ENCODE measurements at places on chromosomes 1 and 21.

DNA sequence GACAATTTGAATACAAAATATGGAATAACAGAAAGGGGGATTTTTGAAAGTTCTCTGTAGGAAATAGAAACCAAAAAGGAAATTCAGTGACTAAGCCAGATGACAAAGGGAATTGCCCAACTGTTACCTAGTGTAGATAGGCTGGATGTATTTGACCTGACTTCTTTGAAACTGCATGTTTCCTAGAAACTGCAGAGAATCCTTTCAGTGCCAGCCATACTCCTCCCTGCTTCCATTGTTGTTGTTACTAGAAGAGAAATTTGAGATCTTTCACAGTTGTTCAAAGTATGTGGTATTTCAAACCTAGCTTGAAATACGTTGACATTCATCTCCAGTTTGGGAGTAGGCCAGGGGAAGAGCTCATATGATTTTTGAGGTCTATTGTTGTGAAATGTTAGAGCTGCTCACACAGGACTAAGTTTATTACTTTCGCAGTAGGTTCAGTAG lies 1.8 kb upstream of the GBP5 start:
- DNase-seq: no peak

- DNase-seq: no peak
Measured at GRCh38 chr1:152110860-152111514, 4.3 kb downstream of the TCHH start.

- DNase-seq: no peak
Measured at GRCh38 chr1:183885142-183885735, 80.3 kb downstream of the RGL1 start.

DNA sequence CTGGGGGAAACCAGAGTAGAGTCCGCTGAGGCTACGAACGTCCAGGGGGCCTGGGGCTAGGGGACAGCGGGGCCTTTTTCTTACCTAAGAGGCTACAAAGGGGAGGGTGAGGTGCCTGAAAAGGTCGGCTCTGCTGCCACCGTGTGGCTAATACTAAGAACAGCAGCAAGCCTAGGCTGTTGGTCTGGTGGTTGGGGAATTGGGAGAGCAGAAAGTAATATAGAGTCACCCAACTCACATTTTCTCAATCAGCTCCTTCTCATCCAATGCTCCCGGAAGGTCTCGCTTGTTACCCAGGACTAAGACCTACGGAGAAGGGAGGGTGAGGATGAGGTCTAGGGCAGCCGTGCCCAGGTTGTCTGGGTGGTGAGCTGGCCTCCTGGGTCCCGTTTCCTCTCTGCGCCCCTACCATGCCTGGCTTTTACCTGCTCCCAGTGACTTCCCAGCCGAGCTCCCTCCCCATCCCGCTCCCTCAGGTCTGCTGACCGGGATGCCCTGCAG lies 9.3 kb downstream of the ARL8A start:
- no peak for DNase-seq

DNA sequence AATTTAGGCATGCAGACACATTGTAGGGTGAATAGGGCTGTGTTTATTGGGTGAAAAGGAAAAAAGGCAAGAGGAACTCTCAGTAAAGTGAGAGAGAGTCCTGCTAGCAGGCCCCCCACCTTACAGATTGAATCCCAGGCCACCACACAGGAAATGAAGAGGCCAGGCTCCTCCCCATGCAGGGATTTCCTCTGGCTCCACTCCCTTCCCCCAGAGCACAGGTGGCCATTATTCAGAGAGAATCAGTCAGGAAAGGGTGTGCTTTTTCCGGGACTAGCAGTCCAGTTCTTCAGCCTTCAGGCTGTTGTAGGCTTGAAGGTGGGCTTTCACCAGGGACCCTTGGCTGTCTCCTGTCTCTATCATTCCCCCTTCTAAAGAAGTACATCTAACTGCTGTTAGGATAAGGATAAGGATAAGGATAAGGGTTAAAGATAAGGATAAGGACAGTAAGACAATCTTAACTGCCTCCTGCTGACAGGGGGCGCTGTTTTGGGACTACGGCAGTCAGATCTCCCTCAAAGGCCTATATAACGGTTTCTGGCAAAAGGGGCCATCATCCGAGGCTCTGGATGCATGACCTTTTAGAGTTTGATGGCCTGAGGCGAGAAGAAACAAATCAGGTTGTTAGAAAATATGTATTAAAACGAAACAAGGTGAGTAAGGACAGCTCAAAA lies 26.3 kb downstream of the ZNF648 start:
- DNase-seq: no peak

GRCh38 chr1:214584805-214585766 lies 17.9 kb upstream of the CENPF start:
- no peak for DNase-seq

- DNase-seq: no peak
Measured at GRCh38 chr1:208324005-208324404, 79.8 kb upstream of the PLXNA2 start.

GRCh38 chr1:219988387-219988786 lies 57.9 kb downstream of the EPRS1 start:
- no peak for DNase-seq

DNA sequence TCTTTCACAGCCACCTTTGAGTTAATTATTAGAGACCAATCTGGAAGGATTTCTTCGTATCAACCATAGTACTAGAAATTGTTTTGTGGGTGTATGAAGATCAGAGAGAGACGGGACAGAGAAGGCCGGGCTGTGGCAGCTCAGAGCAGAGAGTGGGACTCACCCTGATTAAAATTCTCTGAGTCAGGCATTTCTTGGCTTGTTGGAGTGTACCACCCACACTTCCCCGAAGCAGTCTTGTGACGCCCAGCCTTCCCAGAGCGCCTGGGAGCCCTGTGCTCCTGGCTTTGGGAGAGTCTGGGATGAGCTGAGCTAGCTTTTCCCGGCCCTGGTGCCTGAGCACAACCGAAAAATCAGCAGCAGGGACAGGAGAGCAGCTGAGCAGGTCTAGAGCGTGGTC lies 19.4 kb downstream of the PLEKHM2 start:
- no peak for DNase-seq

GRCh38 chr1:63624911-63625310 lies 31.7 kb downstream of the PGM1 start:
- DNase-seq: no peak

GRCh38 chr1:29123053-29123886 lies 433 bp downstream of the TMEM200B start:
- DNase-seq: no peak

DNA sequence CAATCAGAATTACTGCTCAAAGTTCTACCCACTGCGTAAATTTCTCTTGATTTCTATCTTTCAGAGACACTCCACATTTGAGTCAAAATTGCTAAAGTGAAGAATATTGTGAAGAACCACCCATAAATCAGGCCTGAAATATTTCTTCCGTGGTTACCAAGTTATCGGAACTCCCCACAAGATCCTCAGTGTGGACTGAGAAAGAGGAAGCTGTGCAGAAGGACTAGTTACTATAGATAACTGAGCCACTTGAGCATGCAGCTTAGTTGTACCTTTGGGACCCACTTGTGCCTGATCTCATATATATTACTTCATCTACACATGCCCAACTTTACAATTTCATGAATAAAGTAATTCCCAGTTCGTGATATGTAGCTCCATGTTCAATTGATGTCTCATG lies 18.4 kb downstream of the RWDD3 start:
- DNase-seq: no peak

DNA sequence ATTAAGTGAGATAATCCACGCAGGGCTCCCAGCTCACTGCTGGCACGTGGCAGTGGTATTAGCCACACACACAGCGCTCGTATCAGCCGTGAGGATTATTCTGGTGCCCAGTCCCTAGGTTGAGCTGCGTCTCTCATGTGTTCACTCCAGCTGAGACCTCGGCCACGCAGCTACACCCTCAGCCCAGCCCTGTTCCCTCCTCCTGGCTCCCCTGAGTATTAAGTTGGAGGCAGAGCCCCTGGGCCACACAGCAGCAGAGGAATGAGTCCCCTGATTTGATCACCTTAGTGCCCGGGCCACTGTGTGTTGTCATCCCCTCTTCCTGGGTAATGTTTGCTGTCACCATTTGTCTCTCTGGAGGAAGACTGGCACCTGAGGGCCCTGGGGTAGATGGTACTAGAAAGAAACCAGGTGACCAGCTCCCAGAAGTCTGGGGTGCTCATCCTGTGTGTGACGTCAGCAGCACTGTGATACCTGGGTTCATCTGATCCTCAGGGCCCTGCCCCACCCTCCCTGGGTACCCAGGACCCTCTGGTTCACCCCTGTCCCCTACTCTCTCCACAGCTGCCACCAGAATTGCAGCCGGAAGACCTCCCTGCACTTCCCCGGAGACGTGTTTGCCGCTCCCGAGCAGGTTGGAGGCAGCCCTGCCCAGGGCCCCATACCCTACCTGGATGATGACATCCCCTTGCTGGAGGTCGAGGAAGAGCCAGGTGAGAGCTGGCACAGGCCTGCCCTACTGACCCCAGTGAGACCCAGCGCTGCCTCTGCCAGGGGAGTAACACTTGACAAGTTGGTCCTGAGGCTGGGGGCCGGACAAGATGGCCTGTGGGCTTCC lies 40.1 kb downstream of the DISP3 start:
- no peak for DNase-seq

DNA sequence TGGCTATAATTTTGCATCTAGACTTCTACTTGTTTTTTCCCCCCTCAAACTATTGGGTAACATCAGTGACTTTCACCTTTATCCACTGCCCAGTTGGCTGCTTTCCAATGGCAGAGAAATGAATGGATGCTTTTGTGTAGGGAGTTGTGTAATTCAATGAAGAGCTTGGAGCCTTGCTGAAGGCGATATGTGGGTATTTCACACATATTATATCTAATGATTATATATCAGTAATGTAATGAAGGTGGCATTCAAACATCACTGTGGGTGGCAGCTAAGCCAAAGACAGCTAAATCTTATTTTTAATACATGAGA lies 81.2 kb downstream of the TGFB2 start:
- DNase-seq: no peak

- DNase-seq: no peak
Measured at GRCh38 chr1:74579425-74579824, 67.0 kb upstream of the LRRC53 start.

DNA sequence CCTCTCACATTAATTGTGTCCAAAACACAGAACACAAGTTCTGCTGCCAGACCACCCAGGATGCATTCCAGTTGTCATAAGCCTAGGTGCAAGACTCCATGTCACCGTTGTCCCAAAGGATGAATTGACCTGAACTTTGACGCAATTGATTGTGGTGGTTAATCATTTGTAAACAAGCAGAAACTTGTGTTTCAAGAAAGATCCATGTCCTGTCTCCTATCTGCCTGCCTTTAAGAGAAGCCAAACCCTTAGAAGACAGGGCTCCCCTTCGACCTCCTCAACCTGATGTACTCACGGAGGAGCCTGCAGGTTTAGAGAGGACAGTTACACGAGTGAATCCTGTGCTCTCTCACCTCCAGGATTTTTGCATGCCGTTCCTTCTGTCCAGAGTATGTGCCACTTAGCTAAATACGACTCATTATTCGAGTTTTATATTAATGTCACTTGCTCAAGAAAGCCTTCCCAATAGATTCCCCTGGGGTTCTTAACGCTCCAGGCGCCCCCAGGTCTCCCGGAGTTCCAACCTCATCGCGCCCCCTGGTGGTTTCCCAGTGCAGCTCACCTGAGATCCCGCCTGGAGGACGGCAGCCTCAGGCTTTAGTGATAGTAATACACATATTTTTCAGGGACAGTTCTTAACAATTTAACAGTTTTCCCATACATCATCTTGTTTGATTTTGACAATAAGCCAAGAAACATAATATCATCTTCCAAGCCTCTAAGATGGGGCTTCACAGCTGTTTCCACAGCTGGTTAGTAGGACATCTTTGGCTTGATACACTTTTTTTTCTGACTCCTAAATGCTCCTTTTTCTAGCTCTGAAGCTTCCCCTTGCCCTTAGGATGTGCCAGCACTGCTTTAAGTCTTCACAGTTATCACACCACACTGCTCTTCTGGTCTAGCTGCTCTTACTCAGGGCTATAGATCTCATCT lies 2.4 kb upstream of the C8B start:
- DNase-seq: no peak

DNA sequence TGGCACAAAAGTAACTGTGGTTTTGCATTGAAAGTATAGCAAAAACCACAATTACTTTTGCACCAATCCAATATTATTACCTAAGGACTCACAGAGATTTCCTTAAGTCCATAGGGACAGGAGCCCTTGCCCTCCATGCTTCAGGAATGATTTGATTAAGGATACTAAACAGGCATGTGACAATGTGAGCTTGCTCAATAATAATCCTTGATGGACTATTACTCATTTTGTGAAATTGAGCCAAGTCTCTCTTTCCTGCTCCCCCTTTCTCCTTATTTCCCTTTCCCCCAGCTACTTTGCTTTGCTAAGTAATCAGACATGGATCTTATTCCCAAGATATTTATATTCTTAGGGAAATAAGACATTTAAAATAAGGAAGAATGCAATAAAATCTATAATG lies 21.6 kb upstream of the RGL1 start:
- no peak for DNase-seq

GRCh38 chr1:159953536-159954515 lies at the start of gene SLAMF9:
TSS of gene SLAMF9 (minus strand) at chr1:159954237. CDS start at chr1:159954137, 100 bp downstream.
- no peak for DNase-seq

- no peak for DNase-seq
Measured at GRCh38 chr1:181135437-181135731, 46.9 kb downstream of the IER5 start.

- DNase-seq: no peak
Measured at GRCh38 chr1:108815566-108815965, 41.3 kb downstream of the AKNAD1 start.

DNA sequence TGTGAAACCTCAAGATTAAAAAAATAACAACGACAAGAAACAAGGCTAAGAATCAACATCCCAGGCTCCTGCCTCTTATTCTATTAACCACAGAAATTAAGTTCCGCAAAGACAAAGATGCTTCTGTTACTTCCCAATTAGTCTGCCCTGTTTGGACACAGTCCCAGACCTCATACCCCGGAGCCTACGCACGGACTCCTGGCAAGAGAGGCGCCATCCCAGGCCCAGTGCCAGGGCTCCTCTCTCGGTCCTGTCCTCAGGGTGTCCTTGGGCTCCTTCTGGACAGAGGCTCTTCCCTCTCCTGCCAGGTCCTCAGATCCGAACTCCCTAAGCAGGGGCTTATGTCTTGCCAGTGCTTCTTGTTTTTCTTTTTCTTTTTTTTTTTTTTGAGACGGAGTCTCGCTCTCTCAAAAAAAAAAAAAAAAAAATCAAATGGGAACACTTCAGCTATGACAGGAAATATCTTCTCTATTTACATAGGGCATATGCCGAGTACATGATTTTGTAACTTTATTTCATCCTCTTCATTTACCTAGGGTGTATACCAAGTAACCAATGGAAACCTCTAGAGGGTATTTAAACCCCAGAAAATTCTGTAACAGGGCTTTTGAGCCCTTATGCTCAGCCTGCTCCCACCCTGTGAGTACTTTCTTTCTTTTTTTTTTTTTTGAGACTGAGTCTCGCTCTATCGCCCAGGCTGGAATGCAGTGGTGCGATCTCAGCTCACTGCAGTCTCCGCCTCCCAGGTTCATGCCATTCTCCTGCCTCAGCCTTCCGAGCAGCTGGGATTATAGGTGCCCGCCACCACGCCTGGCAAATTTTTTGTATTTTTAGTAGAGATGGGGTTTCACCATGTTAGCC lies 11.7 kb upstream of the ENO1 start:
- DNase-seq: no peak

- no peak for DNase-seq
Measured at GRCh38 chr21:39029086-39029755, 154.0 kb downstream of the PSMG1 start.

GRCh38 chr1:203657748-203658134 lies 31.1 kb downstream of the ATP2B4 start:
- DNase-seq: no peak

Measured in activated CD8-positive, alpha-beta memory T cell treated with anti-CD3 and anti-CD28 coated beads for 48 hours (primary cell).